ENCODE measurements at places on chromosomes 12 and 14. TPM values are rescaled to one million over a fixed set of nuclear protein-coding genes. Genes with fewer than 3 reads are reported as not detected.

The DNAAF2 gene
- 33.4 TPM for polyA plus RNA-seq

The MYH6 gene
- polyA plus RNA-seq = not detected

The RAD9B gene
- 0.75 TPM for polyA plus RNA-seq

The MMP17 gene
- polyA plus RNA-seq = 3.4 TPM

The CLEC4E gene
- polyA plus RNA-seq = not detected

The LHX5 gene
- not detected for polyA plus RNA-seq

The VPS29 gene
- polyA plus RNA-seq = 123 TPM

The ANKS1B gene
- polyA plus RNA-seq = not detected

The SINHCAF gene
- polyA plus RNA-seq = 126 TPM

The DHRS4L2 gene
- 14.6 TPM for polyA plus RNA-seq

The CRIP1 gene
- polyA plus RNA-seq = 1,925 TPM

The SLC24A4 gene
- polyA plus RNA-seq = not detected

The RHNO1 gene
- polyA plus RNA-seq = 48.4 TPM

The INHBC gene
- polyA plus RNA-seq = not detected

The E2F7 gene
- polyA plus RNA-seq = not detected

The ALX1 gene
- polyA plus RNA-seq = not detected

The WSB2 gene
- 4.5 TPM for polyA plus RNA-seq

Measured in IgD-negative memory B cell (primary cell).